RPMI7951 (cell line): ENCODE measurements at places on chromosomes 3 and 15. TPM values are rescaled to one million over a fixed set of nuclear protein-coding genes. Genes with fewer than 3 reads are reported as not detected.

Gene ARL13B
- 13.4 and 18.4 TPM in 2 replicates for total RNA-seq

Gene KNL1
- total RNA-seq, result 69.5 and 90.1 TPM in 2 replicates

Gene AADACL2
- not detected in 2 replicates for total RNA-seq

- peak; percentile 11 for DNase-seq
Observed at GRCh38 chr3:115922681-115923347, 299.5 kb downstream of the GAP43 start.

DNA sequence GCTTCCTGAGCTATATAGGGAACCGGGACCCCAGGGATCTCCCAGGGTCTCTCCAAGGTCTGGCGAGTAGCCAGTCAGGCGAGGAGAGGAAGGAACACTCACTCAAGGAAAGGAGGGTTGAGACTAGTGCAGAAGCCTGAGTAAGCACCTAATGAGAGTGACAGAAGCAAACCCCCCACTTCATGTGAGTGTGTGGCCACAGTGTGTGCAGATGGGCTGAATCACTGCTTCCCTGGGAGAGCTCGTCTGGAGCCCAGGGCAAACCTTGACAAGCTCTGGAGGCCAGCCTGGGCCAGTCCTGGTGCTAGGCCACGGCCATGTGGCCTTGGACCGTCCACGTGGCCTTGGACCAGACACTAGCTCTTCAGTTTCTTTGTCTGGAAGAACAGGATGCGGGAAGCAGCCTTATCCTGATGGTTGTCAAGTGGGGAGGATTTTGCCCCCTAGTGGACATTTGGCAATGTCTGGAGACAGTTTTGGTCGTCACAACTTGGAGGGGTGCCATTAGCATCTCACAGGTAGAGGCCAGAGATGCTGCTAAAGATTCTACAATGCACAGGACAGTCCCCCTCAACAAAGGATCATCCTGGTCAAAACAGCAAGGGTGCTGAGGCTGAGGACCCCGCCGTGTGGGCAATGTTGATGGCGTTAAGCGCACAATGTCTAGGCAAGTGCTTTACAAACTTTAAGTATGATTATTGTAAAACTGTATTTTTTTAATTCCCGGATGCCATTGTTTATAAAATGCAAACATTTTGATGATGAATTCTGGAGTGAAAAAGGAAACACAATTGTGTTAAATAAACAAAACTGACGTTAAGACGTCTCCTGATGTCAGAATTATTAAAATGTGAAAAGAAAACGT lies 34.8 kb upstream of the CTSH start:
- DNase-seq, result peak; percentile 79

- DNase-seq, result no peak
Observed at GRCh38 chr3:141411251-141411771, 43.0 kb downstream of the ZBTB38 start.

GRCh38 chr3:127534564-127534963 lies 56.0 kb downstream of the TPRA1 start:
- no peak for DNase-seq

- DNase-seq, result peak; percentile 40
Observed at GRCh38 chr15:75452865-75453702, 1.6 kb upstream of the SIN3A start.

DNA sequence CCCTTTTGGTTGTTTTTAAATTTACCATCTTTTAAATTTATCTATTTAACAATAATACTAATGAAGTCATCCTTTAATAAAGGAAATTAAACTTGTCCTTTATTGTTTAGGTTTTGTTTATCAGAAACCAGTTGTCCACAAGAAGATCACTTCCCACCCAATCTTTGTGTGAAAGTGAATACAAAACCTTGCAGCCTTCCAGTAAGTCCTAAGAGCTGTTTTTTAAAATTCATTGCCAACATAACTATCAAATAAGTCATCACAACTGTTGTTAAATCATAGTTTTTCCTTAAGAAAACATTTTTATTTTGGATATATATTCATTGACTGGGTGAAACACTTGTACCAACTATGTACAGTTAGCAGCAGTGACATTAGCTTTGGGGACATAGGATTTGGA lies 59.4 kb downstream of the CALML4 start:
- DNase-seq, result no peak

GRCh38 chr3:130395331-130395730 lies 49.9 kb downstream of the COL6A5 start:
- DNase-seq, result no peak

- no peak for DNase-seq
Observed at GRCh38 chr3:142975316-142975995, 12.0 kb upstream of the PAQR9 start.

DNA sequence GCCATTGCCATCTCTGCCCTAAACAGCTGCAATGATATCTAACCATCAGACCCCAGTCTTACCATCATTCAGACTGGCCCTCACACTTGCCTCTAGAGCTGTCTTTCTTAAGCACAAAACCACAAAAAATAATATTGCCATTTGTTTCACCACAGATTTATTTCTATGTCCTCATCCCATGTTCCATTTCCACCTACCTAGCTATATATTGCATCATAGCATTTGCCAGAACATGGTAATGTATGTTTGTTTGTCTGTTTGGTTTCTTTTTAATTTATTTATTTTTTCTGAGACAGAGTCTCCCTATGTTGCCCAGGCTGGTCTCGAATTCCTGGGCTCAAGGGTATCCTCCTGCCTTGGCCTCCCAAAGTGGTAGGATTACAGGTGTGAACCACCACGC lies 18.5 kb upstream of the TUSC7 start:
- no peak for DNase-seq

DNA sequence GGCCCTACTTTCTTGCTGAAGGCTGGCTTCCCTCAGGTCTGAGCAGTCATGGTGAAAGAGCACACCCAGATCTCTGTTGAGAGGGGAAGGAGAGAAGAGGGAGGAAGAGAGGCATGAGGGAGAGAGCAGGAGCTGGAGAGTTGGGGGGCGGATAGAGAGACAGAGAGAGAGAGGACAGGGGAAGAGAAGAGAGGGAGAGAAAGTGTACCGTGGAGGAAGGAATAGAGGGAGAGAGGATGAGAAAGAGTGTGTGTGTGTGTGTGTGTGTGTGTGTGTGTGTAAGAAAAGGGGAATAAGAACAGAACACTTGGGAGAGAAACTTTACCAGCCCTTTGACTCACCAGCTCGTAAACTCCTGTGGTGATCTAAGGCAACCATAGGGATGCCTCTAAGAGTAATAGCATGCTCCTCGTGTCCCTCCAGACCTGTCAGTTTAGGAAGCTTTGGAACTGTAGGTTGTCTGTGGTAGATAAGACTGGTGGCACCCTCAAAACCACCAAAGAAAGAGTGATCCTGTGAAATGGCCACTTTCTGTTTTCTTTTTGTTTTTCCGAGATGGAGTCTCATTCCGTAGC lies 18.2 kb downstream of the ZNF592 start:
- DNase-seq, result peak; percentile 42

- DNase-seq, result no peak
Observed at GRCh38 chr15:87538327-87538834, 718.2 kb downstream of the NTRK3 start.
